Cardiac septum (tissue), 1 donor: ENCODE measurements at places on chromosomes 4 and X. TPM values are rescaled to one million over a fixed set of nuclear protein-coding genes. Genes with fewer than 3 reads are reported as not detected.

DNA sequence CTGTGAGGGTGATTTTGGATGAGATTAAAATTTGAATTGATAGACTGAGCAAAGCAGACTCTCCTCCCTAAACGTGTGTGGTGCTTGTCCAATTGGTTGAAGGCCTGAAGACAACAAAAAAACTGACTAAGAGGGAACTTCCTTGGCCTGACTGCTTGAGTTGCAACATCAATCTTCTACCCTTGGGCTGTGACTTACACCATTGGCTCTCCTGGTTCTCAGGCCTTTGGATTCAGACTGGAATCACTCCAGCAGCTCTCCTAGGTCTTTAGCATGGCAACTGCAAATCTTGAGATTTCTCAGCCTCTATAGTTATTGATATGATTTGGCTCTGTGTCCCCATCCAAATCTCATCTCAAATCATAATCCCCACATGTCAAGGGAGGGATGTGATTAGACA is 49.7 kb upstream of the IGFBP7 start:
- DNase-seq = no peak

The OPRPN gene
- total RNA-seq = not detected

DNA sequence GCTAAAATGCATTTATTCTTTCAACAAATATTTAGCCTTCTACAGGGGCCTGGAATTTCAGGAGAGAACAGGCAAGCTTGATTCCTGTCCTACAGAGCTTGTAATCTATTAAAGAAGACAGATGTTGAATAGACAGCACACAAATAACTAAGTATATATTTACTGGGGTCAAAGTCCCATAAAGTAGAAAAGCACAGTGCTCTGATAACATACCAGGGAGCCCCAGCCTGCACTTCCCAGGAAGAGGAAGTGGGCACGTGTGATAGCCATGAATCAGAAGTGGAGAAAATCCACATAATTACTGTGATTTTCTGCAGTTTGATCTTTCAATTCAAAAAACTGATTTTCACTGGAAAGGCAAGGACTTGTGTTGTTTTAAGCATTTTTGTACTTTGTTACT is 129.1 kb downstream of the EGF start:
- DNase-seq = no peak

DNA sequence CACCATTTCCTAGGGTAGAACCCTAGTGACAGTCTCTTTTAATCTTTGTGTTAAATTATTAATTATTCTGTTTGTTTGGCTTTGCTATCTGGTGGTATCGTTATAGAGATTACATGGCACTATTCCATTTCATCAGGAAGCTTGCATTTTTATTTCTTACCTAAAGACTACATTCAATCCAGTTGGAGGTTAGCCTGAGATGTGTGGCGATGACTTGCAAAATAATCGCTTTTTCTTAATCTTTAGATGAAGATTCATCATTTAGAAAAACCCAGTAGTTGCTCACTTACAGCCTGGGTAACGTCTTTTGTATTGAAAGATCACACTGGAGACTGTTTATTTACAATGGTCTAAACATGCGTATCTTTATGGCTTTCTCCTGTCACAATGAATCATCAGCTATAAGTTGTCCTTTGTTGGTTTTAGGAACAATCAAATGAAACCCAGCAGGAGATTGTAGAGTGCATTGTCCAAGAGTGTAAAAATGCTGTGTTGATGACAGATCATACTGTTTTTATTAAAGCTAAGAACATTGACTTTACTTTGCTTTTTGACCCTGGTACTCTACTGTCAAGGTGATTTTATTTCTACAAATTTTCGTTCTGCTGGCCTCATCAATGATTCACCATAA is 281.7 kb upstream of the PITX2 start:
- DNase-seq = no peak

GRCh38 chr4:100492129-100492528 is 25.7 kb downstream of the EMCN start:
- DNase-seq = no peak

The PDZD11 gene
- 32.7 TPM for total RNA-seq

The POF1B gene
- 3.7 TPM for total RNA-seq

The MSX1 gene
- total RNA-seq = 5.0 TPM

DNA sequence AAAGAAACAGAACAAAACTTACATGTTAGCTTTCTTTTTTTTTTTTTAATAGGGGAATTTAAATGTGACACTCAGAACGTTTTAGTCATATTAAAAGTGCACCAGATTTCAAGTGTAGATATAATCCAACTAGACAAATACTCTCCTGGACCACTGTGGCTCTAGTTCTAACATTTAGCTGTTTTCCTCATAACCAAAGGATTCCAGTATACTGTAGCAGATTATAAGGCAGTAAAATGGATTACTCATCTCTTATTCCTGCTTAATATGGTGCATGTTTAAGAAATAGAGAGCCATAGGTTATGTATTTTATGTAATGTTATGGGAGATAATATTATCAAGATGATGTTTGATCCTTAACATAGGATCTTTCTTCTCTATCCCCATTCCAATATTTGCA is 1339.5 kb upstream of the AGA start:
- DNase-seq = no peak

GRCh38 chr4:89439533-89439932 is 131.9 kb upstream of the GPRIN3 start:
- no peak for DNase-seq

GRCh38 chr4:124179506-124180186 is 532.9 kb downstream of the ANKRD50 start:
- DNase-seq = no peak

DNA sequence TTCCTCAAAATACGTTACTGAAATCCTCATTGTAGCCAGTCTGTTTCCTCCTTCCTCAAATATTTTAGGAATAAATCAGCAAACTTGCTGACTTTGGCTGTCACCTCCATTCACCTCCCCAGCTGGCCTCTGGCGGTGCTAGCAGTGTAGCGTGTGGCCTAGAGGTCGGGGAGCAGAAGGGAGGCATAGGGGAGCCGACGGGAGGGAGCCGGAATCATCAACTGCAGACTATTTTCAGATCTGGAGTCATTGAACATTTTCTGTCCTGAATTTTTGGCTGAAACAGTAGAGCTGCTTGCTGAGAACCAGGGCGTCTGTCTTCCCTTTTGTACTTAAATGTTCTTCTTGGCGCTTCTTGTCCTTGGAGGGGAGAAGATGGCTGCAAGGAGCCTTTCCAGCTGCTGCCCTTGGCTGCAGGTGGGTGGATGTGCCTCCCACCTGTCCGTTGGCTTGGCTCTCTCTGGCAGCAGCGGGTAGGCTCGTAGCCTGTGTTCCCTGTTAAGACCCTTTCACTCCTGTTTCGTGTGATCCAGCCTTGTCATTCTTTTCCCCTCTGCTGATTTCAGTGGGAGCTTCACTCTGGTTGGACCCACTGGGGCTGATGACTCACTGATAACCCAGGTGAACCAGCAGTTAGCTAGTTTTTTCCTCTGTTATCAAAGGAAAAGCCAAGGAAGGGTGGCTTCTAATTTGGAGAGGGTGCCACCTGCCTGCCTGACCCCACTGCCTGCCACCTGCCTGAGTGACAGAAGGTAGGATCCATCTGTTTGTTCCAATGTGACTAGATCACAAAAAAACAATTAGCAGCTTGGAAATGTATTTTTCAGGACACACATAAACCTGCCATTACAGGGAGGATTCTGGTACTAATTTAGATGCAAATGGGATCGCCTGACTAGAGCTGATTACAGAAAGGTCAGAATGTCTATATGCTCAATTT is 135.9 kb downstream of the GATB start:
- no peak for DNase-seq

DNA sequence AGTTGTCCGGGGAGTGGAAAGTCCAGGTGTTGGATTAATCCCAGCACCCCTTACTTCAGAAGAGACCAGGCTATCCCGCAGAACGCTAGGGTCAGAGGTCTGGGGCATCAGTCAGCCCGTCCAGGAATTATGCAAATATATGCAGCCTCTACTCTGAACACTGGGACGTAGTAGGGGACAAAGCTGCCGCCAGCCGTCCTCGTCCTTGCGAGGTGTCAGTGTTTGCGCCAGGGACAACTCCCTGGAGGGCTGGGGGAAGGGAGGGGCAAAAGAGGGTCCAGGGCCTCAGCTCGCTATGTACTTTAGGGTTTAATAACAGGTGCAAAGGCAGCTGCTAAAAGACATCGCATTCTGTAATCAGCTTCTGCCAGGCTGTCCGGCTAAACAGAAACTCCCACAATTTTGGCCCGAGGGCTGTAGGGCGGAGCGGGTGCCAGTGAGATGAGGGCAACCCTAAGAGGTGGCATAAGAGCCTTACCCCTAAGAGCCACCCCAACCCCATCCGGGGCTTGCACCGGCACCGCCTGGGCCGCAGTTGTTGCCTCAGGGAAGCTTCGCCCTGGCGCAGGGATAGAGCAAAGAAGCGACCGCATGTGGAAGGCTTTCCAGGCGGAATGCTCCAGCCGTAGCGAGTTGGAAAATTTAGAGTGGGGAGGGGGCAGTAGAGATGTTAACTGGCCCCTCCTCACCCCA is 8.4 kb downstream of the HAND2 start:
- no peak for DNase-seq

GRCh38 chrX:71604141-71604540 is 14.2 kb downstream of the CXCR3 start:
- peak; percentile 31 for DNase-seq

The AFF2 gene
- total RNA-seq = 0.67 TPM

- DNase-seq = no peak
Observed at GRCh38 chr4:127917151-127917550, 36.5 kb downstream of the PLK4 start.

DNA sequence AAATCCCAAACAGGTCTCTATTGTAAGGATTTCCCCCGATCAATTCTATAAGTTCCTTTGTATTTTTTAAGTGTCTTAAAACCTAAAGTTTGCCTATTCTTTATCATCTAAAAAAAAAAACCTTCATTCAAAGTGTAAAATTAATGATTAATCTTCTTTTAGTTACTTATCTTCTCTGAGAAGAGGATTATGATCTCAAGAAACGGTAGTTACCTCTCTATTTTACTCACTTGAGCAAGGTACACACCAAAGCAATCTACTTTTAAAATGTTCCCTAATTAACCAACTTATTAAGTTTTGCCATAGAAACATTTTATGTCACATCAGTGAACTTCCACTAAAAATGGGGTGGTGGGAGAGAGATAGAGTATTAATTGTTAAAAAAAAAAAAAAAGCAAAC is 15.2 kb upstream of the GALNT7 start:
- no peak for DNase-seq

GRCh38 chr4:101411926-101412325 is 64.6 kb upstream of the PPP3CA start:
- no peak for DNase-seq

DNA sequence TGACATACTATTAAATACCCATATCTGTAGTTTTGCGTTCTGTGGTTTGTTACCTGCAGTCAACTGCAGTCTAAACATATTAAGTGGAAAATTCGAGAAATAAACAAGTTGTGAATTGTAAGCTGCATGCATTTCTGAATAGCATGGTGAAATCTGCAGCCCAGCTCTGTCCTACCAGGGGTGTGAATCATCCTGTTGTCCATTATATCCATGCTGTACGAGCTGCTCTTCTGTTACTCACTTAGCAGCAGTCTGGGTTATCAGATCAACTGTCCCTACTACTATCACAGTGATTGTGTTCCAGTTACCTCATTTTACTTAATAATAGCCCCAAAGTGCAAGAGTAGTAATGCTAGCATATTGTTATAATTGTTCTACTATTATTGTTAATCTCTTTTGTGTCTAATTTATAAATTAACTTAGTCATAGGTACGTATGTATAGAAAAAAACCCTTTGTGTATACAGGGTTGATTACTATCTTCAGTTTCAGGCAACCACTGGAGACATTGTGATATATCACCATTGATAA is 173.7 kb upstream of the FAT4 start:
- no peak for DNase-seq

The CXCL8 gene
- total RNA-seq = 1.2 TPM

- no peak for DNase-seq
Observed at GRCh38 chr4:153799694-153800074, 10.8 kb upstream of the SFRP2 start.

DNA sequence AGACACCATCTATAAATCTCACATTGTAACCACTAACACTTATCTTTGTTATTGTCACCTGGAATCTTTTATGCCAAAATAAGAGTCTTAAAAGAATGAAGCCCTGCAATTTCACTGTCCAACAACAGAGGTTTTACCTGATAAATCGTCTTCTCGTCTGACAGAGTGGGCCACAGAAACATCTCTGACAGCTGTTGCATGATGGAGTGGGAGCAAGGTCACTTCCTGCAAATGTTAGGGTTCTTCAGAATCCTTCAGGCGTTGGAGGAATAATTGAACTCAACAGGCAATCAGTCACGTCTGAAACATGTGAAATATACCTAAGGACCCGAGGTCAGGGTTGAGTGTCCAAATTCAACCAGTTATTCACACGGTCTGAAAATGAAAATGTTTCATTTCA is 353.6 kb downstream of the TRIML1 start:
- no peak for DNase-seq

GRCh38 chr4:147772056-147772455 is 40.2 kb downstream of the ARHGAP10 start:
- DNase-seq = no peak
